Uterus (tissue), 4 donors: ENCODE measurements at places on chromosomes 1 and 21. TPM values are rescaled to one million over a fixed set of nuclear protein-coding genes. Genes with fewer than 3 reads are reported as not detected.
A peak's percentile ranks its signal among the peaks of the same experiment; 100 is the strongest.

Gene PITHD1
- total RNA-seq: 56.9 TPM

- H3K36me3 ChIP-seq: no peaks in the 10 kb centered on the region
- H3K27me3 ChIP-seq: no peaks in the 10 kb centered on the region
- no peaks in the 10 kb centered on the region for H3K4me1 ChIP-seq
- H3K4me3 ChIP-seq: no peak overlapping the region
These were observed 12.6 kb downstream of the CD101 start for GRCh38 chr1:117014209-117014608.

GRCh38 chr1:107139833-107140702 lies 771 bp upstream of the NTNG1 start:
- no peaks in the 10 kb centered on the region for H3K36me3 ChIP-seq
- H3K27me3 ChIP-seq: no peaks in the 10 kb centered on the region
- H3K4me3 ChIP-seq: peak overlapping the region; percentile 61
- no peaks in the 10 kb centered on the region for H3K4me1 ChIP-seq

DNA sequence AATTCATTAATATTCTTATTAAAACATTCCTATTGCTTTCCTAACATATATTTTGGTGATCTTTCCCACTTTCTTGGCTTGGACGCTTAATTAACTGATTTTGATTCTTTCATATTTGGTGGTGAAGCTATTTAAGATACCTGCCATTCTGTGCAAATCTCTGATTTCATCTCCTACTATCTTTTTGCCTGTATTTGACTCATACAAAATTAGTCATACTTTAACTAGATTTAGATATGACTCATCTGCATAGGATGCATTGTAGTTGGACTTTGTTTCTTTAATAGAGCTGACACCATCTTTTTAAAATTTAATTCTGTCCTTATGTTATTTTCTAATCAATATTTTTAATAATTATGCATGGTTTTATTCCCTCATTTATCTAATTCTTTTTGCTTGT lies 93.8 kb upstream of the PLPPR4 start:
- no peaks in the 10 kb centered on the region for H3K27me3 ChIP-seq
- H3K27ac ChIP-seq: no peak overlapping the region
- DNase-seq: no peak
- H3K36me3 ChIP-seq: no peaks in the 10 kb centered on the region
- H3K4me3 ChIP-seq: no peak overlapping the region

DNA sequence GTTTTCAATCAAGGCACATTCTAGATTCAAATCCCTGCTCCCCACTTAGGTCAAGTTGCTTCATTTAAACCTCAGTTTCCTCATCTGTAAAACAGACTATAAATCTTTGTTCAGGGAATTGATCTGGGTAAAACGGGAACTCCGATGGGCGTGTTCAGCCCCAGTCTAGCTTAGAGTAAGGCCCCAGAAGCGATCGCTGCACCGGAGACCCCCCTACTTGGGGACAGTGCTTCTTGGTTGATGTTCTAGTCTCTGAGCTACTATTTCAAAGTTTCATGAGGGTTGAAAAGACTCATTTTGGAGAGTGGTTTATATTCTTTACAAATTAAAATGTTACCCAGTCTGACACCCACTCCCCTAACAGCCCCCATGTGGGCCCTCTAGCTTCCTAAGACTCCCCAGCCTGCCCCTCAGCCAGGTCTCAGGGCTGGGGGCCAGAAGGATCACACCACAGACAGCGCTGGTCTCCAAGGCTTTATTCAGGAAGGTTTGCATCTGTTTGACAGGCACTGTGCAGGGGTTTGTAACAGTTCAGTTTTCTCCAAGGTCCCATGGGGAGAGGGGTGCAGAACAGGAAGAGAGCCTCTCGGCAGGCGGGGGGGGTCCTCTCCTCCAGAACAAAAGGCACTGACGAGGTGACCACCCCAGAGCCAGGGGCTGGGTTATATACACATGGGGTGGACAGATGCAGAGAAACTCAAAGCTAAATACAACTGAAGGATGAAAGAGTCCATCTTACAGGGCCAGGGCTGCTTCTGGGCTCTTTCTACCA lies 82.9 kb downstream of the STUM start:
- no peak for DNase-seq
- H3K4me3 ChIP-seq: no peak overlapping the region
- no peaks in the 10 kb centered on the region for H3K27me3 ChIP-seq
- H3K27ac ChIP-seq: peak overlapping the region; percentile 54

Gene WLS
- total RNA-seq: 52.0 TPM

DNA sequence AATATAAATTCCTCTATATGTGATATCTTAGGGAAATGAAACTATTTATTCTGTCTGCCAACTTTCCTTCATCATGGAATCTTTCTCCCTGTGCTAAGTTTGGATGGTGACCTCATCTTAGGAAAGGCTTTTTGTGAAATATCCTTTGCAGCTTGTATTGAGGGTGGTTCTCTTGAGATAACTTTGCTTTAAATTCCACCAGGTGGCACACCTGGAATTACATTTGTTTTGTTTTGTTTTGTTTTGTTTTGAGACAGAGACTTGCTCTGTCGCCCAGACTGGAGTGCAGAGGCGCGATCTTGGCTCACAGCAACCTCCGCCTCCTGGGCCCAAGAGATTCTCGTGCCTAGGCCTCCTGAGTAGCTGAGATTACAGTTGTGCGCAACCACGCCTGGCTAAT lies 7.6 kb upstream of the CD1A start:
- DNase-seq: no peak
- H3K4me1 ChIP-seq: no peaks in the 10 kb centered on the region
- H3K36me3 ChIP-seq: no peaks in the 10 kb centered on the region
- no peaks in the 10 kb centered on the region for H3K27me3 ChIP-seq
- no peak overlapping the region for H3K27ac ChIP-seq

DNA sequence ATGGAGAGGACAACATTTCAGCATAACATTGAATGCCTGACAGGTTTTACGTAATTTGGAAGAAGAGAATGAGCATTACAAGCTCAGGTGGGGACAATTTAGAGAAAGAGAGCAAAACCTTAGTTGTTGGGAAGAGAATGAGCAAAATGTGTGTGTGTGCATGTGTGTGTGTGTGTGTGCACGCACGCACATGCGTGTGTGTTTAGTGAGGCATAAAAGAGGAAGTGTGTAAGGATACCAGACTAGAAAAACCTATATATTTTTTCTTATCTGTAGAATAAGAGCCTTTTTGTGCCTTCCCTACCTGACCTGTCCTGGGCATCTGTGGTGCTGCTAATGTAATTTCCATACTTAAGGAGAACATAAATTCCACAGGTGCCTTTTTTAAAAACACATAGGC lies 99.0 kb upstream of the PLXNA2 start:
- H3K27me3 ChIP-seq: no peaks in the 10 kb centered on the region
- no peaks in the 10 kb centered on the region for H3K4me1 ChIP-seq
- no peaks in the 10 kb centered on the region for H3K36me3 ChIP-seq

GRCh38 chr1:194829492-194829891 lies 1643.1 kb upstream of the B3GALT2 start:
- no peak for DNase-seq
- no peaks in the 10 kb centered on the region for H3K27me3 ChIP-seq
- no peaks in the 10 kb centered on the region for H3K36me3 ChIP-seq
- H3K4me3 ChIP-seq: no peak overlapping the region
- no peak overlapping the region for H3K27ac ChIP-seq

Gene DLGAP3
- total RNA-seq: 0.14 TPM

DNA sequence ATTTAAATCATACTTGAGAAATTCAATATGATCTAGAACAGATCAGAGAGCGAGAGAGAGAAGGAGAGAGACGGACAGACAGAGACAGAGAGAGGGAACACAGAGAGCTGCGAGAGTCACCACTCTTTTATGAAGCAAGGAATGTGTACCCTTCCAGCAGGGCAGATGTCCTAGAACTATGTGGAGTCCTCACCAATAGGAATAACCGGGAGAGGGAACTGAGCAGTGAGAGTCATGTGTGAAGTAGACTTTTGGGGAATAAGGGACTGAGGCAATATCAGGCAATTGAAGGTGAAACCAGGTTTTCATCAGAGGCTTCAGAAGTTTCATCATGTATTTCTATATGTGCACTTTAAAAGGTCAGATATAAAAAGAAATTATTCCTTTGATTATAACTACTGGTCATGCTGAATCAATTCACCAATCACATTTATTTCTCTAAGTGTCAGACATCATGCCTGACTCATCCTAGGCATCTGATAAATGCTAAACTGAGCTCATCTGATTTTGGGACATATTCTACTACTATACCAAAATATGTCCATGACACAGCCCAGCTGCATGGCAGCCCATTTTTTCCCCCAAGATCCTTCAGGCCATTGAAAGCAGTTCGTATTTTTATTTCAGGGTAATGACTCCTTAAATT lies 22.4 kb downstream of the VTCN1 start:
- no peak overlapping the region for H3K27ac ChIP-seq
- no peaks in the 10 kb centered on the region for H3K36me3 ChIP-seq
- H3K27me3 ChIP-seq: no peaks in the 10 kb centered on the region
- no peaks in the 10 kb centered on the region for H3K4me1 ChIP-seq
- H3K4me3 ChIP-seq: no peak overlapping the region

DNA sequence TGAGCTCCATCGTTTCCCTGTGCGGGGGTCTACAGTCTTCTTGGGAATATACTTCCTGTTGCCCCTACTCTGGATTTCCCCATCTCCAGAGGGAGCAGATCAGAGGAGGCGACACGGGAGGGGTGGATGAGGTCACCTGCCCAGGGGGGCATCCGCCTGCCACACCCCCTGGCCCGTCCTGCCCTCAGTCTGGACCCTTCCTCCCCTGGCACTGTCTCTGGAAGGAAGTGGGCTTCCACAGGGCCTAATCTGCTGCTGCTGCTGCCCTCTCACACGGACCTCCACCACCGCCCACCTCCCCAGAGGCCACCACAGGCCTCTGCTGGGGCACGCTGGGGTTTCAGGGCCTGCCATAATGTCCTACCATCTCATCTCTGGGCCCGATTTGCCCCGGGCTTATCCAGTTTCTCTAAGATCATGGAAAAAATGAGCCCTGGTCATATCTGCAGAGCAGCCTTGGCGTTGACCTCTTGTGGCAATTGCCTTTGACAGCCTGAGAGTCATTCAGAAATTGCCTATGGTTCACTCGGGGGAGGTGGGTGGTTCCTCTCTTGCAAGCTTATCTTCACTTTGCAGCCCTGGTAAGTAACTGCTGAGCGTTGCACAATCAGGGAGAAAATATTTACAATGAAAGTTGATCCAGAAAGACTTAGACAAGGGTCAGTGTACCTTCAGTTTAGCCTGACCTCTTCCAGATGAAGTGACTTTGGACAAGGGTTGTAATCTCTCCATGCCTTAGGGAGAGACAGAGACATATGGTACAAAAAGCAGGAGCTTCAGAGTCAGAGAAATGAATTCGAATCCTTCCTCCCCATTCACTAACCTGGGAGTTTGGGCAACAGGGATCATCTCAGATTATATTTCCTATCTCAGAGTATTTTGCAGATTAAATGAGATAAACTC lies 252.4 kb downstream of the TOMM20 start:
- H3K4me1 ChIP-seq: peaks cover 3% of the 10 kb centered on the region
- no peak for DNase-seq
- H3K4me3 ChIP-seq: no peak overlapping the region

DNA sequence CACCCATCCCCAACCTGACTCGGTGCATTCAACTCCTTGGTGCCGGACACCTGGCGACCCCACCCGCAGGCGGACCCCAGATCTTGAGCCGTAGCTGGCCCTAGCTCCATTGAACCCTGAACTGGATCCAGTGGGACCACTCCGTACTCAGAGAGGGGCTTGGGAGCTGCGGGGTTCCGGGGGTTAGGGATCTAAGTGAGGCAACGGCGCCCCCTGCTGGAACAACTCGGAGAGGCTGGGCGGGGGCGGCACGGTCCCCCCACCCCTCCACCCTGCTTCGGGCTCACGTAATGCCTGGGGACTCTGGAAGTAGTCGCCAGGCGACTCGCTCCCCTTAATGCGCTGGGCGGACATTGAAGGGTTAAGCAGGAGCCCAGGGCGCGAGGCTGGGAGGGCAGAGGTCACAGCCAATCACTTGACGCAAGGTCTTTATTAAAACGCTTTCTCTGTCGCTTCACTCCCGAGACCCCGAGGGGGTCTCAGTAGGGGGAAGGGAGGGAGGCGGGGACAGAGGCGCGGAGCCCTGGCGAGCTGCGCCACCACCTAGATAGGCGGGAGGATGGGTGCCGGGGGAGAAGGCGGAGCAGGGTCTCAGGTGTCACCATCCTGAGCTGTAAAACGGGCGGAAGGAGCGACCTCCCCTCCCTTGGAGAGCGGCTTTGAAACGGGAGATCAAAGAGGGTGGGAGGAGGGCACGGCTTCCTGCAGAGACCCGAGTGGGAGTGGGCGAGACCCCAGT lies 704 bp upstream of the CRABP2 start:
- peak; percentile 77 for DNase-seq
- no peaks in the 10 kb centered on the region for H3K27me3 ChIP-seq
- H3K4me3 ChIP-seq: peak overlapping the region; percentile 40
- H3K27ac ChIP-seq: peak overlapping the region; percentile 92

Gene SLC6A17
- 0.07 TPM for total RNA-seq

DNA sequence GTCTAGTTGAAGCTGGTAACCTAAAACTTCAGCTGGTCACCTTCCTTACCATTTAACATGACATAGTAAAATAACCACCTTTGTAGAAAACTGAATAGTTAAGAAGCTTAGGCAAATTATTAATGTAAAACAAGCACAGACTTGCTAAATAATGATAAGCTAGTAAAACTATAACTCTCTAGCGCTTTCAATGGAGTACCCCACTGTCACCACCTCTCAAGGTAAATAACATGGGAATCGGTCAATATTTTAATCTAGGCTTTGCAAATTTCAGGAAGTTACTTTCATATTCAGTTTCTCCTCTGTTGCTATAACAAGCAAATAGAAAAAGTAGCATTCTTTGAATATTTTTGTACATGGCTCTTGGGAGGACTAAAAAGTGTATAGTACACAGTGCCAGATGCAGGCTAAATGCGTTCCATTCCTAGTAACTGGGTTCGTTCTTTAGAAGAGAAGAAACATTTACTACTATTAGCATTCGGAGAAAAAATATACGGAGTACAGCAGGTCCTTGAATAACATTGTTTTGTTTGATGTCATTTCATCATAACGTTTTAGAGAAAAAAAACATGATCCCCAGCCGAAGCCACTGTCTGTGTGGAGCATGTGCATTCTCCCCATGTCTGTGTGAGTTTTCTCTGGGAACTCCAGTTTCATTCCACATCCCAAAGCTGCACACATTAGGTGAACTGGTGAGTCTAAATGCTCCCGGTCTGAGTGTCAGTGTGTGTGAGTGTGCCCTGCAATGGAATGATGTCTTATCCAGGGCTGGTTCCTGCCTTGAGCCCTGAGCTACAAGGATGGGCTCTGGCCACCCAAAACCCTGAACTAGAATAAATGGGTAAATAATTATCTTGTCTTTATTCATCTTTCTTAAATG lies 52.5 kb downstream of the EPRS1 start:
- no peak overlapping the region for H3K27ac ChIP-seq
- no peaks in the 10 kb centered on the region for H3K27me3 ChIP-seq
- H3K36me3 ChIP-seq: no peaks in the 10 kb centered on the region
- H3K4me1 ChIP-seq: no peaks in the 10 kb centered on the region

DNA sequence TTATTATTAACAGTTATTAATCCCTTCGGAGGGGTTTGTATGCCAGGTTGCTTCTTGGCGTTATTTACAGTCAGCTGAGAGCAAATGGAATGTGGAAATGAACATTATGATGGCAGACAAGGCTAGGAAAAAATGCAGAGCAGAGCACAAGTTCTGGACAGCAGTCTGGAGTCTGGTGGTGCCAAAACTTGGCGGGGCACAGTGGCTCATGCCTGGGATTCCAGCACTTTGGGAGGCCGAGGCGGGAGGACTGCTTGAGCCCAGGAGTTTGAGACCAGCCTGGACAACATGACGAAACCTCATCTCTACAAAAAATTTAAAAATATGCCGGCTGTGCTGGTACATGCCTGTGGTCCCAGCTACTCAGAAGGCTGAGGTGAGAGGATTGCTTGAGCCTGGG lies 67.6 kb downstream of the CDC7 start:
- H3K36me3 ChIP-seq: no peaks in the 10 kb centered on the region
- no peaks in the 10 kb centered on the region for H3K4me1 ChIP-seq
- no peak overlapping the region for H3K27ac ChIP-seq
